ENCODE measurements at places on chromosomes 16 and 17.
A peak's percentile ranks its signal among the peaks of the same experiment; 100 is the strongest.

DNA sequence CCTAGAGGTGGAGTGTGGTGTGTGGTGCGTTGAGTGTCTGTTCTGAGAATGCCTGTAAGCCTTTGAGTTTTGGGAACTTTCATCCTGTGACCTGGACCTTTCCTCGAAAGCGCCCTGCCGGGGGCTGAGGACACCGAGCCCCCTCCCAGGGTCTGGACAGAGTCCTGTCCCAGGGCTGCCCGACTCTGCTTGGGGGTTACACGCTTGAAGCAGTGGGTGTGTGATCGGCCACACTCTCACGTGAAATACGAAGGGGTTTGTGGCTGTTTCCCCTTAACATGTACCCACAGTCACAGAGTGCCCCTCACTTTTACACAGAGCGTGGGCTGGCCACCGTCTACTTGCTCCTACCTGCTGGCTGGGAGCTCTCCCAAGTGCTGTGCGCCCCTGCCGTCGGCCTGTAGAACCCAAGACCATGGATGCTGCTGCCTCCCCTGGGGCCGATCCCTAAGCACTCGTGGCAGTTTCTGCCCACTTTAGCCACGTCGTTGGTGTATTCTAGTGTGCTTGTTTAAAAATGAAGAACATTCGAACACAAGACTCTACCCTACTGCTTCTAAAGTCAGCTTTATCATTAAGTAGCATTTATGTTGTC is 6.8 kb downstream of the ZNF750 start:
- DNase-seq, result no peak

GRCh38 chr17:81976332-81977210 is 858 bp upstream of the ASPSCR1 start:
- peak; percentile 75 for DNase-seq

GRCh38 chr16:46812781-46813540 is 18.0 kb downstream of the C16orf87 start:
- DNase-seq, result no peak

GRCh38 chr17:8798846-8799569 is at the start of gene MFSD6L:
MFSD6L (minus strand) TSS chr17:8799365; CDS start chr17:8799120, 245 bp downstream.
- DNase-seq, result no peak

DNA sequence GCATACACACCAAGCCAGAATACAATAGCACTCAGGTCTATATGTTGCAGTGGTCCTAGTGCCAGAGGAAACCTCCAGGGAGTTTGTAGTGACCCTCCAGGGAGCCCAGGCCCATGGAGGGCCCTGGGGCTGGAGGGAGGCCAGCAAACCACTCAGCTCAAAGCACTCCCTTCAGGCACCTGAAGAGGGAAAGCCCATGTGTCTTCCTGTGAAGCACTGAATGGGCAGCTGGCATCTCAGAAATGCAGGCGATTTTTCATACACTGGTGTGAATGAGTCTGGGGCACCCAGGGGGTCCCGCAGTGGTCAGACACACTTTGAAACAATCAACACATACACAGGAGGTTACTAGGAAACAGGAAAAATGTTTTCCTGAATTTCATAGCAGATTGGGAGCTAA is 12.8 kb downstream of the TBC1D26 start:
- DNase-seq, result no peak

GRCh38 chr16:28609631-28610594 is at the start of gene SULT1A1:
SULT1A1 (minus strand) TSS chr16:28610044; CDS start chr16:28608855, 1,189 bp downstream.
- DNase-seq, result peak; percentile 55

DNA sequence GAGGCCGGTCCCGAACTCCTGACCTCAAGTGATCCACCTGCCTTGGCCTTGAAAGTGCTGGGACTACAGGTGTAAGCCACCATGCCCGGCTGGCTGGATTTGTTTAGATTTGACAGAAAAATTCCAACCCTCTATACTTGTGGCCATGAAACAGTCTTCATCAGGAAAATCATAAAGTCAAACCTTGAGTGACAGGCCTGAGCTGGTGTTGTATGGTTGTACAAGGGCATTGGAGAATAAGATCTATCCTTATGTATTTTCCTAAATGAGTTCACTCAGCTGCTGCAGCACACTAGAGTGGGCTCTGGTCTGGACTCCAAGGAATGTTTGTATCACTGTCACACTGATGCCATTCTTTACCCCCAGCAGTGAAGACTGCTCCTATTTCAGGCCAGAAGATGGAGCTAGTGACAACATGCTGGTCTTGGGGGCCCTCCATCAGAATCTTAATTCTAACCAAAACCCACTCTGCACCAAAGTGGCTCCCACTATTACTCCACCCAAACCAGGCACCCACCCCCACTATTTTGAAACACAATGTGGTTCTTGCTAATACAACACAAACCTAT is 27.4 kb downstream of the SNX11 start:
- DNase-seq, result no peak

DNA sequence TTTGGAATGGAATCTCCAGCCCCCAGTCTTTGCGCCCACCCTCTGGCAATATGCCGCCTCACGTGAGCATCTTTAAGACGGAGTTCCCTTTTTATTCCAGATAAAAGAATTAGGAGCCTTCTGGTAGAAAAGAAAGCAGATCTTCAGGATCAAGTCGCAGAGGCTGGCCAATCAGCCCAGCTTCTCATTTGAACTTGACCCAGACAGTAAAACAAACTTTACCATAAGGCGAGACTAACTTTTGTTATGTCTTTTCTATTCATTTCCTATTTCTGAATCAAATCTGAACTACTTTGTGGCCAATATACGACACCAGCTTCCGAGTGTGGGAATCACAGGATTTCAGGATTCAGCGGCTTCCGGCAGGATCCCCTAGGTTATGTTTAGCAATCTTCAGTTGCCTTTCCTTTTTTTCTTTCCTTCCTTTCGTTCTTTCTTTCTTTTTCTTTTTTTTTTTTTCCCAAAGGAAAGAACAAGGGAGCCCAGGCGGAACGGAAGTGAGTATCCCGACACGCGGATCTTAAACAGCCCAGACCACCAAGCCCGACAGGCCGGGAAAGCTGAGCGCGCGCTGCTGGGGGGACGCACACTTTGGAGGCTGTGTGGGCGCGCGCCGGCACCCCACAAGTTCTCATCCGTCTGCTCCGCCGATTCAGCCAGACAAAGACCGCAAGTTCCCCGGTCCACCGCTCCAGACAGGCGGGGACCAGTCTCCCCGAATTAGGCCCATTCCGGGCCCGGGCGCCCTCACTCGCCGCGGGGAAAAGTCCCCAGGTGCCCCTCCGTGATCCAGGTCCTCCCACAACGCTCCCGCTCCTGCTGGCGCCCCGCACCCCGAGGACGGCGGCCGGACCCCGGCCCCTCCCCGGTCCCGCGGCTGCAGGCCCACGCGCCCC is 633 bp downstream of the TBC1D16 start:
- DNase-seq, result peak; percentile 72

- no peak for DNase-seq
These were observed 210.1 kb downstream of the SLC39A11 start for GRCh38 chr17:72882426-72882825.

DNA sequence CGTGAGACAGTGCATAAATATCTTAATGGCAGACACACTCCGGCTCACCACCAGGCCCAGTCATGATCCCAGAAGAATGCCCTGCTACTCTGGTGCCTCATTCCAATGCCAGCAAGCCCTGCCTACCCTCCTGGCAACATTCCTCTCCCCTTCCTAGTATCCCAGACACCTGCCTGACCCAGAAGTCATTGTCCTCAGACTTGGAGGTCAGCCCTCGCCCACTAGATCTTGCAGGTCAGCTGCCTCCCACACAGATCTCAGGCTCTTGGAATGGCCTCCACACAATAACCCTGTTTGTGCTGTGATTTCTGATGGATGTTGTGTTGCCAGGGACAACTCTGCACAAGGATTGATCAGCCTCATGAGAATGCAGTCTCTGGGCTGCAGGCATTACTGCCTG is 1.8 kb upstream of the TEX2 start:
- DNase-seq, result no peak

Data from activated effector memory CD4-positive, alpha-beta T cell treated with anti-CD3 and anti-CD28 coated beads, Interleukin-2, amount 50 U/mL, for 16 hours (primary cell).